Activated naive CD8-positive, alpha-beta T cell treated with anti-CD3 and anti-CD28 coated beads, Interleukin-2, amount 10 ng/mL, durations not matched to agents 7 days and 5 days (primary cell): ENCODE measurements at places on chromosomes 6 and 20. TPM values are rescaled to one million over a fixed set of nuclear protein-coding genes. Genes with fewer than 3 reads are reported as not detected.

SCRT2 gene
- total RNA-seq, result not detected

KIF6 gene
- total RNA-seq, result not detected

SLC32A1 gene
- total RNA-seq, result not detected

RBPJL gene
- not detected for total RNA-seq

SDC4 gene
- 7.1 TPM for total RNA-seq

PBX2 gene
- total RNA-seq, result 112 TPM

HTR1E gene
- not detected for total RNA-seq

FUT9 gene
- not detected for total RNA-seq

IMPG1 gene
- not detected for total RNA-seq

LST1 gene
- 91.8 TPM for total RNA-seq

CENPW gene
- total RNA-seq, result 43.5 TPM

GRCh38 chr6:166179704-166180103 is 12.1 kb upstream of the TBXT start:
- DNase-seq, result no peak

DNA sequence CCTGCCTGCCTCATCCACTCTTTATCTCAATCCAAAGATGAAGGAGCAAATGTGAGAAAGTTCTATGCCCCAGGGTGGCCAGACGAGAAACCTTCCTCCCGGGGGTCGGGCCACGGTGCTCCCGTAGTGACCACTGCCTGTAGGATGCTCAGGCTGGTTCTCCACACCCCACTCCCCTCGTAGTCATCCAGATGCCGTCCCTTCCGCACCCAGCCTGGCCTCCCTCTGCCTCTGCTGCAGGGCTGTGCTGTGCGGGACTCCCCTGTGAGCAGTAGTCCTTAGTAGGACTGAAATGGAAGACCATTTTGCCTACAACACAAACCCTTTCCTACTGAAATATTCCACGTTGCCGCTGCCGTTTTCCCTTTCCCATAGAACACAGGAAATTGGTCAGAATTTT is 2.0 kb downstream of the TMC2 start:
- DNase-seq, result no peak

- DNase-seq, result no peak
Observed at GRCh38 chr6:23522792-23523547, 603.0 kb upstream of the NRSN1 start.

DNA sequence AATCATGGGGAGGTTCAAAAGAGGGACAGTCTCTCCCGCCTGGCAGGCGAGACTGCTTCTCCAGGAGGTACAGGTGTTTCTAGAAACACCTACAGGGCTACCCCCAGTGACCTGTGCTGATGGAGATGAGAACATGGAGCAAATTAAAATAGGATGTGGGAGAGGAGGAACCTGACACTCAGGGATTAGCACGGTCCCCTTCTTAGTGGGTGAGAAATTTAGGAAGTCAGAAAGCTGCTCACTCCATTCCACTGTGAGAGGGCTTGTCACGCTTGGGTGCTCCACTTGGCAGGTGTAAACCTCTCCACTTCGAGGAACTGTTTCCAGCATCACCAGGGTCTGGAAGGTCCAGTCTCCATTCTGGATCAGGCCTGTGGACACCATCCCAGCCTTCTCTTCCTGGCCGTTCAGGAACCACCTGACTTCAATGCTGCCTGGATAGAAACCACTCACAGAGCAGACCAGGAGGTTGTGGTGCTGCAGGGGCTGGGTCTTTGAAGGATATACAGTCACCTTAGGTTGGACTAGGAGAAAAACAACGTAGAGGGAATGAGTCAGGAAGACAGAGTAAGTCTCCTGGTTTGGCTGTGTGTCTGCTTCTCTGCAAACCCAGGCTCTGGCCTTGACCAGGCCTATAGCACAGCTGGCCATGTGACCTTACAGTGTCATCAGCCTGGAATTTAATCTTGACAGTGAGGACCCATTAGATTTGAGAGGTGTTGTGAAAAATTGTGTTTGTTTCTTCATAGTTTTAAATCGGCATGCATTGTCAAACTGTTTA is 8.1 kb downstream of the HLA-DRB1 start:
- no peak for DNase-seq

- DNase-seq, result no peak
Observed at GRCh38 chr6:102064142-102064541, 670.6 kb downstream of the GRIK2 start.

- DNase-seq, result no peak
Observed at GRCh38 chr6:21383450-21384085, 210.0 kb upstream of the SOX4 start.

DNA sequence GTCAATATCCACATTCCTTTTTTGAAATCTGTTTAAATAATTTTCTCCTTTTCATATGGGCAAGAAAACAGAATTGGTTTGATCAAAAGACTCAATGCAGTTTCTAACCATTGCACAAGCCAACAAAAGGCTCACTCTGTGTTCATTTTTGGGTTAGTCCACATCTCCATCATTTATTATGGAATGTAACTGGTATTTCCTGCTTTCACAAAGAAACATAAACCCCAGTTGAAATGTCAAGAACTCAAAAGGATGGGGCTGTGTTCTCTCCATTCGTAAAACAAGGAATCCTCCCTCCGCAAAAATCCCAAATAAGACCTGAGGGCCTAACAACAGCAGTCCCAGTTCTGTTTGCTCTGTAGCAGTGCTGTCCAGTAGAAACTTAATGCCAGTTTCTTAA is 420.9 kb downstream of the GJA1 start:
- no peak for DNase-seq

DNA sequence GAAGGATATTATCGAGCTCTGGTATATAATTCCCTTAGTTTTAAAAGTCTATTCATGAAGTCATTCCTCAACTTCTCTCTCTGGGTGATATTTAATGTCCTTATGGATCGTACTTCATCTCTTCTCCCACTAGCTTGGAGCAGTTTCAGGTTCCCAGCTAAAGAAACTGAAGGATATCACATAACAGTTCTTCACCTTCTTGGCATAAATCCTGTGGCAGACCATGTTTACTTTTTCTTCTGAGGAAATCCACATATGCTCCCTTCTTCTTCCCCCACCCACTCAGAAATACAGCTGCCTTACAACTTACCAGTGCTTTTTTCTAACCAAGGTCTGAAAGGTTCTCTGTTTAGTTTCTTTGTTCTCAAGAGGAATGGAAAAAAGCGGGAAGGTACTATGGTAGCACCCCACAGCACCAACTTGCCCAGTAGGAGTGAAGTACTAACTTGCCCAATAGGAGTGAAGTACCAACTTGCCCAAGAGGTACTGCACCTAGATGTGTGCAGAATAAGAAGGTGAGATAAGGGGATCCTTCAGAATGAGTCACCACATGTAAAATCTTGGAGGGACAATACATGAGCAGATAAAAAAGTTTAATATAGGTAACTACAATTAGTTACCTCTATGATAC is 53.1 kb downstream of the TSPYL4 start:
- no peak for DNase-seq

DNA sequence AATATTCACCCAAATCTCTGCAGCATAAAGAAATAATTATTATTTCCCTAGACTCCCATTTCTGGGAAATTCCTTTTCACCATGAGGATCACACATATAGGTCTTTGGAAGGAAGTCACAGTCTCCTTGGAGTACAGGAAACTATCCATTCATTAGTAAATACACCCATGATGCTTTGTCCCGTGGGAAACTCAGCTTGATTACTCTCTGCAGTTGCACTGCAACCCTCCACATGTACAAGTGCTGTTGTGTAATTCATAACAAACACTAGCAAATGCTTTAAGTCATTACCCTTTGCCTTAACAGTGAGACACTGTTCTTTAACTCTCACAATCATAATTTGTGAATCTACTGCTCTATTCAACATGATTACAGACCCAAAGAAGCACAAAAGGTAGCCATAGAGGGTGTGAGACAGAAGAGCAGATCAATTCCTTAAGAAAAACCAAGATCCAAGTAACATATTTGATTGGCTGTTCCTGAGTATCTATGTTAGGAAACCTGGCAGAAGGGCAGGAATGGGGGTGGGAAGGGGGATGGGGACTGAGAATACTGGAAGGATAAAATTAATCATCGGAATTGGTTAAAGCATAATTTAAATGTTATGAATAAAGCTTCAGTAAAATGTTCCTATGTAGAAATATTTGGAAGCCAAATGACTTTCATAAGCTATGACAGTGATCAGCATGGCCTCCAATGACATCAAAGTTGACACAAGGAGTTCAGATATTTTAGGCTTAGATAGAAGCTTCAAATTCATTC is 268.0 kb downstream of the HACE1 start:
- no peak for DNase-seq

DNA sequence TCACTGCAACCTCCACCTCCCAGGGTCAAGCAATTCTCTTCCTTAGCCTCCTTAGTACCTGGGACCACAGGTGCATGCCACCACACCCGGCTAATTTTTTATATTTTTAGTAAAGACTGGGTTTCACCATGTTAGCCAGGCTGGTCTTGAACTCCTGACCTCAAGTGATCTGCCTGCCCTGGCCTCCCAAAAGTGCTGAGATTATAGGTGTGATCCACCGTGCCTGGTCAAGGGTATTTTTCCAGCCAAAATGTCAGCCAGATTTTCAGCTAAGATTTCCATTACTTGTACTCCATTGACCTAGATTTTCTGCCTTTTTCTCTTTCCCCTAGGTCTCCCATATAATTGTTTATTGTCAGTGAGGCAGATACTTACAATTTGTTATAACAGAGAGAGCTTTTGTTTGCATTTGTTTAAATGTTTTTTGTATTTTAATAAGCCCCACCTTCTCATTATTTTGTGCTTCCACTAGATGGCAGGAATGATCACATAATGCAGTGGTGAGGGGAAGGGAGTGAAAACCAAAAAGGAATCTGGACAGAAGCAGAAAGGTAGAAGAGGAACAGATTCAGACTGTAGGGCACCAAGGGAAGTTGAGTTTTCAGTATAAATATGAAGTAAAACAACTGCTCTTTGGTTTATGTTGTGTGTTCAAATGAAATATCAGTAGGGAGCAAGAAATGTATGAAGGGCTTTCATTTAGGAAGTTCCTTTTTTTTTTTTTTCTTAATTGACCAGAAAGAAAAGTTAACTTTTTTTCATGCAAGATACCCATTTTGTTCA is 29.7 kb downstream of the RPF2 start:
- no peak for DNase-seq

DNA sequence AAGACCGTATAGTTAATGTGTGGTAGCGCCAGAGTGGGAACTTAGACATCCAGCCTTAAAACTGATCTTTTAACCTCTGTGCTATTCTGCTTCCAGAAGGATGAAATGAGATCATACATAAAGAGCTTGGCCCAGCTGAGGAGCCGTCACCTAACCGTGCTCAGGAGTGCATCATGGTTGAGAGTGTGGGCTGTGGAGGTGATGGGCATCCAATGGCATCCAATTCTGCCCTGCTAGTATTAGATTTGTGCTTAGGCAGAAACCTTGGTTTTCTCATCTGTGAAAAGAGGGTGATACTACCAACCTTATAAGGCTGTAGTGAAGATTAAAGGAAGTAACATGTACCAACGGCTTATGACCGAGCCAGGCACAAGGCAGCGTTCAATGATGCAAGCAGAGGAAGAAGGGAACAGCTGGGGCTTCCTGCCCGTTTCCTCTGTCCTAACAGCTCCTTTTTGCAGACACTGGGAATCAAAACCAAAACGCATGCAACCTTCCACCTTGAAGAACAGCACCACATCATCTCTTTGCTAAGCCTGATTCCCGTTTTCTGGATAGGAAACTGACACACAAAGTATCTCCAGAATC is 1.3 kb downstream of the SLC22A16 start:
- DNase-seq, result no peak

DNA sequence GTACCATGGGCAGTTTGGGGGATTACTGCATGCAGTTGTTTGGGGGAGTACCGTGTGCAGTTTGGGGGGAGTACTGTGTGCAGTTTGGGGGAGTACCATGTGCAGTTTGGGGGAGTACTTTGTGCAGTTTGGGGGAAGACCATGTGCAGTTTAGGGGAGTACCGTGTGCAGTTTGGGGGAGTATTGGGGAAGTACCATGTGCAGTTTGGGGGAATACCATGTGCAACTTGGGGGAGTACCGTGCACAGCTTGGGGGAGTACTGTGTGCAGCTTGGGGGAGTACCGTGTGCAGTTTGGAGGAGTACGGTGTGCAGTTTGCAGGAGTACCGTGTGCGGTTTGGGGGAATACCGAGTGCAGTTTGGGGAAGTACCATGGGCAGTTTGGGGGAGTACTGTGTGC is 22.3 kb downstream of the CDH4 start:
- DNase-seq, result no peak

- no peak for DNase-seq
Observed at GRCh38 chr6:6688283-6688682, 99.8 kb downstream of the LY86 start.

- DNase-seq, result no peak
Observed at GRCh38 chr6:49326347-49326746, 136.7 kb downstream of the MMUT start.

DNA sequence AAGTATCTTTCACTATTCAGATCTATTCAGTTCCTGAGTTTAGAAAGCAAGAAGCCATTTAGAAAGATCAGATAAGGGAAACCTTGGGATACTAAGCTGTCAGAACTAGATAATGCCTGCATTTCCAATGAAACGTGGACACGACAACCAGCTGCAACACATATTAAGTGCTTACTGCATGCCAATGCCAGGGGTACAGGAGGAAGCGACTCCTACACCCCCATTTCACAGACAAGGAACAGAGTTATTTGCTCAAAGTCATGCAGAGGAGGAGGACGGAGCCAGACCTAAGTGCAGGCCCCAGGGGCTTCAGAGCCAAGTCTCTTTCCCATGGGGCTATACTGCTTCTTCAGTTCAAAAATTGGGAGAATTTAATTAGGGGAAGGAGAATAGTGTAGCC is 62.4 kb downstream of the PREX1 start:
- DNase-seq, result no peak

DNA sequence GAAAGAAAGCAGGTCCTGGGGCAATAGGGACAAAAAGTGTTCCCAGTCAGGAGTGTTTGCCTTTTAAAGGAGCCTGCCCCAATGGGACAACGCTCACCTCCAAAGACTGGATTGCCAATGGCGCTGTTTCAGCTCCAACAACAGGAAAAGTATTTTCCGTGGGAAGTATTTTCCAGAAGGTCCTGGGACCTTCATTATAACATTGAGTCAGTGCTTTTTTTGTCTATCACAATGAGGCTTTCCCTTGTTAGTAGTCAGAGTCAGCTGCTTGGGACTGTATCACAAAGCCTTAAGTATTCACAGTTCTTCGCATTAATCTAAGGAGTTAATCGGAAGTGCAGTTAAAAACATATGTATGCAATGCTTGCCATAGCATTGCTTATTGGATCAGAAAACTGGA is 17.3 kb downstream of the TRAF3IP2 start:
- no peak for DNase-seq

DNA sequence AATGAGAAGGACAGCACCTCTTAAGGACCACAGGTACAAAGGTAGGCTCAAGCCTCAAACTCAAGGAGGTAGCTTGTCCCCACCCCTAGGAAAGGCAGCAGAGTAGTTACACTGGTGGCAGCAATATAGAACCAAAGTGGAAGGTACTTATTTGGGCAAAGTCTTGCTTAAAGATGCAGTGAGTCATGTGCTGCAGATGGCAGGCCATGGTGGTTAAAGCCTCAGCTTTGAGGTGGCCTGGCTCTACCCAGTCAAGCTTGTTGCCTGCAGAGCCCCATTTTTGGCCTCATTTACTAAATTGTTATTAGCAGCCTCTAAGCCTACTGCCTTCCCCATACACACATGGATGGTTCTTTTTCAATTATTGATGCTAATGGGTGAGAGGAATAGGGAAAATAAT is 146.0 kb downstream of the ELOVL4 start:
- no peak for DNase-seq

- DNase-seq, result peak; percentile 49
Observed at GRCh38 chr6:36245572-36246061, 24.2 kb upstream of the PNPLA1 start.
